ENCODE measurements at places on chromosomes 5 and 9. TPM values are rescaled to one million over a fixed set of nuclear protein-coding genes. Genes with fewer than 3 reads are reported as not detected.

DNA sequence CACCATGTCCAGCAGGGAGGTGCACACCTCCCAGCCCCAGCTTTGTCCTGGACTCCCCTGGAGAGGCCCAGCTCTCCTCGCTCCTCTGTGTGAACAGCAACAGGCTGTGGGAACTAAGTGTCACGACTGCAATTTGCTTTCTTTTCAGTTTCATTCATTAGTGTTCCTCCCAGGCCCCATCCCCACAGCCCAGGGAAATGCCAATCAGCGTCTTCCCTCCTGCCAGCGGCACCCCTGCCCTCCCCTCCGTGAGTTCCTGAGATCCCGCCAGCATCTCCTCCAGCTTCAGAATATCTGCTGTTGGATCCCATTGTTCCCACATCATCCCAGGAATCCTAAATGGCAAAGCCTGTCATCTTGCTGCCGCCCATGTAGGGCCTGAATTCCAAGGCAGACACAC, 13.1 kb upstream of the RPL26L1 start:
- H3K36me3 ChIP-seq: peaks cover 12% of the 10 kb centered on the region
- peaks cover 14% of the 10 kb centered on the region for H3K4me1 ChIP-seq
- H3K27ac ChIP-seq: no peak overlapping the region
- H3K4me3 ChIP-seq: no peak overlapping the region

- H3K36me3 ChIP-seq: no peaks in the 10 kb centered on the region
- no peaks in the 10 kb centered on the region for H3K4me1 ChIP-seq
- H3K27me3 ChIP-seq: no peaks in the 10 kb centered on the region
- H3K27ac ChIP-seq: no peak overlapping the region
These were observed 6.1 kb upstream of the ADGRD2 start for GRCh38 chr9:124444166-124444565.

GRCh38 chr9:36877239-36877638, 156.8 kb downstream of the PAX5 start:
- H3K4me1 ChIP-seq: no peaks in the 10 kb centered on the region
- H3K36me3 ChIP-seq: no peaks in the 10 kb centered on the region
- no peak for DNase-seq
- no peak overlapping the region for H3K27ac ChIP-seq
- no peak overlapping the region for H3K4me3 ChIP-seq

- no peak overlapping the region for H3K4me3 ChIP-seq
- no peaks in the 10 kb centered on the region for H3K36me3 ChIP-seq
- DNase-seq: no peak
- peaks cover 27% of the 10 kb centered on the region for H3K4me1 ChIP-seq
These were observed 36.8 kb downstream of the SLC22A5 start for GRCh38 chr5:132406144-132406783.

DNA sequence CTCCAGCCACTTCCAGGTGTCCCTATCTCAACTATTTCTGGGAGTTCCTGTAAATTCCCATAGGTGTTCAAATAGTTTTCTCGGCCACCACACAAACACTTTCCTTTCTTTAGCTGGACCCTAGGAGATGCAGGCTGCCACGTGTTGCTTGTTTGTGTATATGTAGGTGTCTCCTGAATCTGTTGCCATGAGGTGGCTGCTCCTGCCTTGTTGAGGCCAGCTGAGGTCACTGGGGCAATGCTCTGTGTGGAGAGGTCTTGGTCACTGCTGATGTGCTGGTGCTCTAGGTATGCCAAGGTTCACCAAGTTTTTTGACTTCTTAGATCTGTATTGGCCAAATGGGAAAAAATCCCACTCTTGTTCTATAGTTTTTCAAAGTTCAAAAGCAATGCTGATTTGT, 132.5 kb upstream of the CHD1 start:
- no peak overlapping the region for H3K4me3 ChIP-seq
- no peak overlapping the region for H3K27ac ChIP-seq
- no peaks in the 10 kb centered on the region for H3K27me3 ChIP-seq
- no peaks in the 10 kb centered on the region for H3K36me3 ChIP-seq
- H3K4me1 ChIP-seq: no peaks in the 10 kb centered on the region

- no peak for DNase-seq
- H3K27ac ChIP-seq: peak overlapping the region; percentile 93
- H3K36me3 ChIP-seq: no peaks in the 10 kb centered on the region
These were observed 37.7 kb upstream of the STXBP1 start for GRCh38 chr9:127574072-127574993.

DNA sequence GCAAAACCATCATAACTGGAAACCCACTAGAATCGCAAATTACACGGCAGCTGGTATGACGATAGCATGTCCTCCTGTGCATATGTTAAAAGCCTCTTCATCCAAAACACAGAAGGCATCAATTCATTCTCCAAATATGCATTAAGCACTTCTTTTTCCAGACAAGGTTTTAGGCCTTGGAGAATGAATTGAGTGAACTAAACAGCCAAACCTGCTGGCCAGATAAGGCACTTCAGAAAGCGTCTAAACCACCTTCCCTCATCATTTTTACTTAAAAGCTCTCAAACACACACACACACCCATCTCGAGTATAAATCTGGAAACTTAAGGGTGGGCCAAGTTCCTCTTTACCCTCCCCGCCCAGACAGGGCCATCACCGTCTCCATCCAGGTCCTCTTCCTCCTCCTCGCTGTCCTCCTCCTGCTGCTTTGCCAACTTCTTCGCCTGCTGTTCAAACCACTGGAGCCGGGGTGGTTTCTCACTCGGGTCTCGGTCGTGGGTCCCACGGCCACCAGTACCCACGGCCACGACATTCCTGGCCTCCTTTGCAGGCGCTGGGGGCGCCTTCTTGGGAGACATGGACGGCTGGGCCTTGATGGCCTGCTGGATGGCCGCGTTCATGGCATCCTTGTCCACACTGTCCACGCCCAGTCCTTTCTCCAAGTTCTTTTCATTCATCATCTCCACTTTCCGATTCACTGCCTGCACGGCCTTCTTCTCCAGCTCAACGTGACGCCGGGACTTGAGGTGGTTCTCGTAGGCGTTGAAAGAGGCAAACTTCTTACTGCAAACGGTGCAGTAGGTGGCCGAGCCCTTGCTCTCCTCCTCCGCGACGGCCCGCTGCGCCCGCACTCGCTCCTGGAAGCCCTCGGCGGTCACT, 696 bp downstream of the ZNF622 start:
- H3K4me1 ChIP-seq: no peaks in the 10 kb centered on the region
- no peaks in the 10 kb centered on the region for H3K27me3 ChIP-seq
- peak overlapping the region; percentile 78 for H3K27ac ChIP-seq
- H3K4me3 ChIP-seq: peak overlapping the region; percentile 79

GRCh38 chr5:173967241-173967640, 21.7 kb upstream of the C5orf47 start:
- H3K27ac ChIP-seq: no peak overlapping the region
- no peaks in the 10 kb centered on the region for H3K36me3 ChIP-seq
- DNase-seq: no peak
- no peaks in the 10 kb centered on the region for H3K4me1 ChIP-seq
- no peaks in the 10 kb centered on the region for H3K27me3 ChIP-seq

- H3K4me3 ChIP-seq: no peak overlapping the region
- H3K4me1 ChIP-seq: no peaks in the 10 kb centered on the region
- no peak overlapping the region for H3K27ac ChIP-seq
- DNase-seq: peak; percentile 24
- H3K27me3 ChIP-seq: no peaks in the 10 kb centered on the region
These were observed 81.4 kb upstream of the COL5A1 start for GRCh38 chr9:134560206-134560605.

DNA sequence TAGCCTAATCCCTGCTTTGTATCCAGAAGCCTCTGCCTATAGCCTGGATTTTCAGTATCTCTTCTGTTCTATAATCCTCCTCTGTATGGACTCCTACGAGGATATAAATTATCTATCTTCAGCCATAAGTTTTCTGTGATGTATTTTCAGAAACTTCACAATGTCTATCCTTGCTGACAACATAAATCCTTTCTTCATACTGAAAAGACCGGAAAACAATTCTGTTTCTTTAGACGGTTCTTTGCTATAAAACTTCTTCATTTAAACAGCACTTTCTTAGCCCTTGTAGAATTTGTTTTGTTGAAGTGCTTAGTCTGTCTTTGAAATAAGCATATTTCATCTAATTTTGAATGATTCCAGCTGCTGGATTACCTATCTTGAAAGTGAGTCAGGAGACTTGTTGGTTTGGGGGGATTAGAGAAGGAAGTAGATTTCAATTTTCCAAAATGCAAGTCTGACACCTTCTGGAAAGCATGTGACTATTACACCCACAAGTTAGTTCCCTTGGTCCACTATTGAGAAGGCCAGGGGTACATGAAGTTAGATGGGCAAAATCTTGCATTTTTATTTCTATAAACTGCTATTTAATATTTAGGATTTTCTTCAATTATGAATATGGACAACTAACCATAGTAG, 96.3 kb upstream of the RANBP3L start:
- no peaks in the 10 kb centered on the region for H3K36me3 ChIP-seq
- no peak overlapping the region for H3K27ac ChIP-seq
- H3K4me3 ChIP-seq: no peak overlapping the region
- no peaks in the 10 kb centered on the region for H3K27me3 ChIP-seq

GRCh38 chr9:14710804-14711203, 11.7 kb downstream of the CER1 start:
- no peaks in the 10 kb centered on the region for H3K36me3 ChIP-seq
- H3K4me1 ChIP-seq: no peaks in the 10 kb centered on the region
- DNase-seq: no peak
- no peak overlapping the region for H3K4me3 ChIP-seq
- H3K27me3 ChIP-seq: no peaks in the 10 kb centered on the region
- H3K27ac ChIP-seq: no peak overlapping the region

GRCh38 chr9:3936520-3937235, 363.2 kb downstream of the GLIS3 start:
- no peak overlapping the region for H3K4me3 ChIP-seq
- DNase-seq: no peak
- no peak overlapping the region for H3K27ac ChIP-seq
- no peaks in the 10 kb centered on the region for H3K36me3 ChIP-seq
- H3K27me3 ChIP-seq: no peaks in the 10 kb centered on the region

DNA sequence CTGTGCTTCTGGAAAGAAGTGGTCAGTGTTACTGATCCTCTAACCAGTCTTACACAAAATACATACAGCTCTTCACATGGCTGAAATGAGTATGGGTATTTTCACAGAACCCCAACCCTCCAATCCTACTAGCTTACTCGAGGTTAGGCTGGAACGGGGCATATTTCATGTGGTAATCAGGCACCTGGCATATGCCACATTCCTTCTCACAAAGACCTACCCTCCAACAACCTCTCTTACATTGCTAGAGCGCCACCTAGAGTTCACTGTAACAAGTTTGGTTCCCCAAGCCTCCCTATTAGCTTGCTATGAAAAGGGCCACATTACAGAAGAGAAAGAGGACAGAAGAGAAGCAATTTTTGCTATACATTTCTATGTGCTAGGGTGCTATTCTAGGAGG, 597.3 kb downstream of the PRELID2 start:
- H3K27ac ChIP-seq: no peak overlapping the region
- no peaks in the 10 kb centered on the region for H3K36me3 ChIP-seq
- no peaks in the 10 kb centered on the region for H3K27me3 ChIP-seq
- no peaks in the 10 kb centered on the region for H3K4me1 ChIP-seq

GRCh38 chr9:86659413-86660046, 287.8 kb downstream of the GAS1 start:
- no peaks in the 10 kb centered on the region for H3K27me3 ChIP-seq
- no peaks in the 10 kb centered on the region for H3K36me3 ChIP-seq
- DNase-seq: no peak

GRCh38 chr5:62124266-62124665, 181.7 kb upstream of the KIF2A start:
- H3K36me3 ChIP-seq: no peaks in the 10 kb centered on the region
- no peak for DNase-seq
- no peak overlapping the region for H3K27ac ChIP-seq
- H3K27me3 ChIP-seq: no peaks in the 10 kb centered on the region
- no peak overlapping the region for H3K4me3 ChIP-seq
- H3K4me1 ChIP-seq: no peaks in the 10 kb centered on the region

DNA sequence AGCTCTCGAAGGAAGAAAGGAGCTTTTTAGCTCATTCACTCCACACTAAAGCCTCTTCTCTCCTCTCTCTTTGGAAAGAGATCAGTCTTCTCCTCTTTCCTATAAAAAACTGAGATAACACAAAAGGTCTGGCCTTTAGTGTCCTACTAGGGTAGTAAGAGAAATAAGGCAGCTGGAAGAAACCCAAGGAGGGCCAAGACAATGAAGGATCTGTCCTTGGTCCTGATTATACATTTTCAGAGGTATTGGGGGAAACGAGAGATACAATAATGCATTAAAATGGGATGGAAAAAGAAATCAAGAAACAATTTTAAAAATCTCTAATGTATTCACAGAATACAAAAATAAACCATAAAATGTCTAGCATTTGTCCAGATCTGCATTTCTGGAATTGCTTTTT, 184.0 kb downstream of the SLF1 start:
- H3K27me3 ChIP-seq: no peaks in the 10 kb centered on the region
- H3K36me3 ChIP-seq: no peaks in the 10 kb centered on the region
- DNase-seq: no peak
- H3K27ac ChIP-seq: no peak overlapping the region

DNA sequence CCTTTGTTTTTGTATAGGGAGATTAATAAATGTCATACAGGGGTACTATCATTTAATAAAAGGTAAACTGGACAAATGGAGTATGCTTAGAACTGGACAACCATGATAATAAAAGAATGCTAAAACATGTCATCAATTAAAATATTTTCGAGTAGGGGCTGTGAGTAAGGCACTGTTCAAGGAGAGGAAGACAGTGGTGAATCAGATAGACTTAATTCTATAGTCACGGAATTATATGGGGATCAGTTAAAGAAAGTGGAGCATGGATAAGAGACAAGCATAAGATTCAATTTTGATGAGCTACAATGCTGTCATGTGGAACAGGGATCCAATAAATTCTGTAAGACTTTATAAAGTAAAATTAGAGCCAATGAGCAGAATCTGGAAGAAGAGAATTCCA, 104.5 kb downstream of the HMHB1 start:
- H3K27ac ChIP-seq: no peak overlapping the region
- H3K27me3 ChIP-seq: no peaks in the 10 kb centered on the region
- peaks cover 4% of the 10 kb centered on the region for H3K4me1 ChIP-seq

GRCh38 chr5:97182571-97183099, 412 bp downstream of the RIOK2 start:
- H3K27ac ChIP-seq: peak overlapping the region; percentile 90
- peak overlapping the region; percentile 86 for H3K4me3 ChIP-seq
- no peaks in the 10 kb centered on the region for H3K27me3 ChIP-seq

GRCh38 chr9:134435550-134436378, 109.5 kb downstream of the RXRA start:
- H3K27ac ChIP-seq: peak overlapping the region; percentile 91
- H3K4me1 ChIP-seq: no peaks in the 10 kb centered on the region
- DNase-seq: no peak
- H3K4me3 ChIP-seq: no peak overlapping the region
- no peaks in the 10 kb centered on the region for H3K27me3 ChIP-seq

DNA sequence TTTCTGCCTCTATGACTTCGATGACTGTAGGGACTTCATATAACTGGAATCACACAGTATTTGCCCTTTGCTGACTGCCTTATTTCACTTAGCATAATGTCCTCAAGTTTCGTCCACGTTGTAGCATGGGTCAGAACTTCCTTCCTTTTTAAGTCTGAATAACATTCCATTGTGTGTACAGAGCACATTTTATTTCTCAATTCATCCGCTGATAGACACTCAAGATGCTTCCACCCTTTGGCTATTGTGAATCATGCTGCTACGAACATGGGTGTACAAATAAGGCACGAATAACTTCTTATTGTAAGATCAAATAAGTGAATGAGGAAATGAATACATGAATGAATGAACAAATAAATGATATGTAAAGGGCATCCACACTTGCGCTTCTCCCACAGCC, 13.0 kb downstream of the BARX1 start:
- no peak overlapping the region for H3K27ac ChIP-seq
- no peak for DNase-seq

The LURAP1L gene
- 23.2 TPM for total RNA-seq

The PCDHA2 gene
- total RNA-seq: 0.68 TPM

The LECT2 gene
- total RNA-seq: not detected

The SHOC1 gene
- not detected for total RNA-seq

The F12 gene
- not detected for total RNA-seq

The CDKN2B gene
- 6.1 TPM for total RNA-seq

All from sigmoid colon (tissue), 7 donors.